ENCODE measurements at places on chromosomes 16 and 17.

GRCh38 chr17:11282586-11282985 is 41.6 kb downstream of the SHISA6 start:
- no peak for DNase-seq

- DNase-seq, result no peak
Measured at GRCh38 chr16:66616592-66616991, 12.1 kb downstream of the CMTM3 start.

DNA sequence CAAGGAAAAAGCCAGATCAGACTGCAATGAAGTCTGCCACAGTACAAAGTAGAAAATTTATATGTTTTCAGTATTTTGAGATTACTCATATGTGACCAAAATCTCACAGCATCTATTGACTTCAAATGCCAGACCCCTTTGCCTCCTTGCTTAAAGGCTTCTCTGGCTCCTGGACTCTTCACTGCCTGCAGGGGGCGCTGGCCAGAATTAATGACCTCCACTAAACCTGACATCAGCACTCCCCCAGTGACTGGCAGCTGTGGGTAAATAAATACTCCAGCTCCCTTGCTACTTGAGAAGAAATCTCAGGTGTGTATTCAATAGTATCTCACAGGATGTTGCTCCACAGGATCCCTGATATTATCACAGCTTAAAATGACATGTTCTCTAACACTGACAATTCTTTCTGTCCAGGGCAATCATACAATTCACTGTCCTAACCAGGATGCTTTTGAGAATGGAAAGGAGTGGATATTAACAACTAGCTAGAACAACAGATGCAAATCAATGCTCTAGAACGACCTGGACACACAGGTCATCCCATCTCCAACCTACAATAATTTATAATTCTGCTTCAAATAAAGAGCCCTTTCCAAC is 4.0 kb downstream of the BECN1 start:
- DNase-seq, result peak; percentile 49

GRCh38 chr16:56985962-56986360 is 3.4 kb upstream of the NLRC5 start:
- DNase-seq, result no peak

GRCh38 chr16:79685871-79686270 is 85.3 kb upstream of the MAF start:
- no peak for DNase-seq

GRCh38 chr16:57575468-57576277 is 33.2 kb downstream of the ADGRG5 start:
- no peak for DNase-seq

DNA sequence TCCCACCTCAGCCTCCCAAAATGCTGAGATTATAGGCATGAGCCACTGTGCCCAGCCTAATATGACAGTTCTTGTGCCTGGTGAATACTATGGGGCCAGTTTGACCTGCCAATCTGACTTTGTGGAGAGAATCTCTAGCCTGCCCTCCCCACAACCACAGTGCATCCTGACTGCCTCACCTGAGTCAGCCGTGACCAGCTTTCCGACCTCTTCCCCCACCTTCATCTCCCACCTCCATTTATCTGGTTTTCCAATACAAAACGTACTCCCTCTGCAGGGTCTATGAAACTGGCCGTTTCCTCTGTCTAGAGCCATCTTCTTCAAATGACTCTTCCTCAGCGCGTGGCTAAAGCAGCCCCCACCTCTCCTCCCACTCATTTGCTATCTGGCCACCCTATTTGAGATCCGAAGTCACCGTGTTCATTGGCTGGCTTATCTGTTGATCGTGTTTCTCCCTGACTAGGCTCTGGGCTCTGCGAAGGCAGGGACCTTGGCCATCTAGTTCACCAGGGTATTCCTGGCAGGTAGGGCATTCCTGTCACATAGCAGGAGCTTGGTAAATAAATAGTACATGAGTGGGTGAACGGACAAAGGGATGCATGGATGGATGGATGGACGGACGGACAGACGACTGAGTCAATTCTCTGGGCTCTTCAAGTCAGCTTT is 22.3 kb upstream of the PLLP start:
- DNase-seq, result no peak

GRCh38 chr17:17500999-17501605 is 4.9 kb upstream of the RASD1 start:
- no peak for DNase-seq

GRCh38 chr16:75506574-75506973 is 11.3 kb upstream of the CHST6 start:
- no peak for DNase-seq

DNA sequence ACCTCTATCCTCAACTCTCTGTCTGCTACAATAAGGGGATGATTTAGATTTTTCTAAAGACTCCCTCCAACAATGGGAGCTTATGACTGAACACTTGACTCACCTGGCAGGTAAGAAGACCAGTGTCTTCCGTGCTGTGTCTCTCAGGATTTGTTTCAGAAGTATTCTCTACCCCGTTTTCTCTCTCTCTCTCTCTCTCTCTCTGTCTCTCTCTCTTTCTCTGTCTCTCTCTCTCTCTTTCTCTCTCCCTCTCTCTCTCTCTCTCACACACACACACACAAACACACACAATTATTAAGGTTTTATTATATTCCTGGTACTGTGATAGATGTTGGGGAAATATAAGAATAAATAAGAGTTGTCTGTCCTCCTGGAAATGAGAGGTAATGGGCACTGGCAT is 263.9 kb downstream of the TOX3 start:
- DNase-seq, result no peak

- no peak for DNase-seq
Measured at GRCh38 chr17:16106161-16106891, 106.7 kb downstream of the TTC19 start.

- no peak for DNase-seq
Measured at GRCh38 chr16:30874244-30874820, 19.5 kb downstream of the BCL7C start.

DNA sequence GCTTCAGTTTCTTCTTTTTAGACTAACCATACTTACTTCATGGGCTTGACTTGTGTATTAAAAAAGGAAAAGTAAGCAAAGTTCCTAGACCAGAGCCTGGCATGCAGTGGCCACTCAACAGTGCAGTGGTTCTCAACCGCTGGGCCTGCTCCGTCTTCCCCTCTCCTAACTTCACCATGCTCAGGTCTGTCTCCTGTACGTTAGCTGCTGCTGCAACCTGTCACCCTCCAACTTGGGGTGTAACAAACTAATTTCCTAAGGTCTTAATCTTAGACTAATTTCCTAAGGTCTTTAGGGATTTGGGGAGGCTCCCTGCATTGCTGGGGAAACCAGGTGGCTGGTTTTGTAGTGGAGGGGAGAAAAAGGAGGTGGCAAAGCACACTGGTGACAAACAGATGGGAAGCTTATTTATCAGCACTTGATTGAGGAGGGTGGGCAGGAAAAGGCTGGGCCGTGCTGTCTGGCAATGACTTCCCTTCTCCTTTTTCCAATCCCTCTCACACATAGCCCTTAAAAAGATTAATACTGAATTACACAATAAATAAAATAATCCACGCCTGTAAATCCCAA is 2.2 kb upstream of the ARL4D start:
- no peak for DNase-seq

DNA sequence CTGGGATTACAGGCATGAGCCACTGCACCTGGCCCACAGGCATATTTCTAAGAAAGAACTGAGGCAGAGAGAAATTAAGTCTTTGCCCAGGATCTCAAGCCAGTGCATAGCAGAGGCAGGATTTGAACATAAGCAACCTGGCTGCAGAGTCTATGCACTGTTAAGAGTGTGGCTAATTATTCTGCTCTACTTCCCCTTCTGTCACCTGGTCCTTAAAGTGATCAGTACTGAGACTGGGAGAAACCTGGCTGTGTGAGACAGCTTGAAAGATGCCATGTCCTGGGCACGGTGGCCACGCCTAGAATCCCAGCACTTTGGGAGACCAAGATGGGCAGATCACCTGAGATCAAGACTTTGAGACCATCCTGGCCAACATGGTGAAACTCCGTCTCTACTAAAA is 58.1 kb downstream of the IQCK start:
- DNase-seq, result no peak

DNA sequence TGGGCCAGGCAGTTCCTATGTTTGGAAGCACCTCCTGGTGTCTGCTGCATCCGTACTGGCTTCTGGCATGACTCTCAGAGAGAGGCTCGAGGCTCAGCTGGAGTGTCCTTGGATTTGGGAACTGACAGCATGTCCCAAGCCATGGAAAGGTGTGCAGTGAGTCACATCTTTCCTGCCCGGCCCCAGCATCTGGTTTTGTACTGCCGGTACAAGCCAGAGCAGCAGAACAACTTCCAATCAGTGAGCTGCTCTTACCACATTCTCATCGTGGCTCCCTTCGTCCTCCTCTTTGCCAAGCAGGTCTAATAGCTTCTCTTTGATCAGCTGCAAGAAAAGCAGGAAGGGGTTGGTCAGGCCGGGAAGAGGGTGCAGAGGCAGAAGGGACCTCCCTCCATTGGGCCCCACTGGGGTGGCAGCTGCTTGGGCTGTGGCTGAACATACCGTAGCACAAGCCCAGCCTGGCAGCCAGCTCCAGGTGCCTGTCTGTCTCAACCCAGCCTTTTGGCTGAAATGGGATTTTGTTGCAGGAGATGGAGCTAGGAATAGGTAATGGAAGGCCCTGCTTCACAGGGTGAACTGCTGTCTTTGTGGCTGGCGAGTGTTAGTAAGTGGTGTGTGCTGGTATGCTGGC is 24.2 kb downstream of the SPACA3 start:
- no peak for DNase-seq

- DNase-seq, result no peak
Measured at GRCh38 chr17:58384897-58385296, 32.4 kb downstream of the RNF43 start.

- no peak for DNase-seq
Measured at GRCh38 chr17:60545465-60546191, 19.6 kb upstream of the APPBP2 start.

GRCh38 chr17:75922173-75922961 is 17.7 kb upstream of the MRPL38 start:
- DNase-seq, result no peak

DNA sequence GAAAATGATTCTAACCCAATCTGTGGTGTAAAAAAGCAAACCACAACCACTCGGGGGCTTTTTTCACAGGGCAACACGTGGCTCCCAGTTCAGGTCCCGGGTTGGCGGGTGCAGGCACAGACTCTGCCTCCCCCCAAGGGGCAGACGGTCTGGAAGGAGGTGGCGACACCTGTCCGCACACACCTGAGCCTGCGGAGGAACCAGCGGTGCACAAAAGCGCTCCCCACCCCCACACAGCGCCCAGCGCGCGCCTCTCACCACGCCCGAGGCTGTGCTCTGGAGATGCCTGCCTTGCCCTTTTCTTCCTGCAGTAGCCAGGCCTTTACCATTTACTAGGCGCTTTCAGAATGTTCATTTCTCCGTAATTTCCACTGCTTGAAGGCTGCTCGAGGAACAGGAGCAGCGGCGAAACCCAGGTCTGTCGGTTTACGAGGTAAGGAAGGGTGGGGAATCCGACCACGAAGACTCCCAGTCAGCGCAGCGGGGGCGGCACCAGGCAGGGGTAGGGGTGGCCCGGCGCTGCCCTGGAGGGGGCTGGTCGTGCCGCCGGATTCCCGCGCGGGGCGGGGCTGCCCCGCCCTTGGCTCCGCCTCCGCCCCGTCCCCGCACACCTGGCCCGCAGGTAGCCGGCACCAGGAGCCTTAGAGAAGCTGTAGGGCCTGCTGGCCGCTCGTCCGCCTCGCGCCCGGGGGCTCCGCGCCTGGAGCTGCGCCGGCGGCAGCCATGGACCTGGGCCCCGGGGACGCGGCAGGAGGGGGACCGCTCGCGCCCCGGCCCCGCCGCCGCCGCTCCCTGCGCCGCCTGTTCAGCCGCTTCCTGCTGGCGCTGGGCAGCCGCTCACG is at the start of gene USP43:
Gene USP43 (plus strand): TSS at position 608 of the 842 bp plus-strand sequence. CDS start 116 bp downstream, at position 724.
- DNase-seq, result no peak

DNA sequence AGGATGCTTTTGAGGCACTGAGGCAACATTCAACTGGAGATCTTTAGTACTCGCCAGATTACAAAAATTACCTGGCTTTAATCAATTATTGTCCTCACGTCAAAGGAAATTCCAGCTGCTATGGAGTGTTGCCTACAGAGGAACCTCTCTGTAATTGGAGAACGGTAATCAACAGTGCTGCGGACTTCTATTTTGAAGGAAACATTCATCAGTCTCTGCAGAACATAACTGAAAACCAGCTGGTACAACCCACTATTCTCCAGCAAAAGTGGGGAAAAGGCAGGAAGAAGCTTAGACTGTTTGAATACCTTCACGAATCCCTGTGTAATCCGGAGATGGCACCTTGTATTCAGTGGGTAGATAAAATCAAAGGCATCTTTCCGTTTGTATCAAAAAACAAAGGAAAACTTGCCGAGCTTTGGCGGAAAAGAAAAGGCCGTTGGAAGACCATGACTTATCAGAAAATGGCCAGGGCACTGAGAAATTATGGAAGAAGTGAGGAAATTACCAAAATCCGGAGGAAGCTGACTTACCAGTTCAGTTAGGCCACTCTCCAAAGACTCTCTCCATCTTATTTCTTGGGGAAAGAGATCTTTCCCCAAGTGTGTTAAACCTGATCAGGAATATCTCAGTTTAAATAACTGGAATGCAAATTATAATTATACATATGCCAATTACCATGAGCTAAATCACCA is 3.0 kb downstream of the SLC35G3 start:
- no peak for DNase-seq

DNA sequence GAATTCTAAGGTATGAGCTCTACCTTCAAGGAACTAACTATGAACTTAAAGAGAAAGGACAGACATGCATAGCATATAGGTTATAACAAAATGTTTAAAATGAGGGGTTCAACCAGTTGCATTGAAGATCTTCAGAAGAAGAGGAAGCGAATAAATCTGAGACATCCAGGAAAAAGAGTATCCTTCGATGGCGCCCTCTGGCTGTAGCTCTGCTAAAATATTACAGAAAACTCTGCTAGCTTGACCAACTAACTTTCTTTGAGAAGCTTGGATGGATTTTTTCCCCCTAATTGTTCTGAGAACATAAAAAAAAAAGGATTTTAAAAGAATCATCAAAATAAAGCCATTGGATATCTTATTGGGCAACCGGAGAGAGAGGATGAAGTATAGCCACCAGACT is 659.9 kb upstream of the SOX9 start:
- DNase-seq, result no peak

GRCh38 chr16:12936391-12936790 is 35.0 kb downstream of the SHISA9 start:
- no peak for DNase-seq

- no peak for DNase-seq
Measured at GRCh38 chr17:4641297-4642195, at the start of gene ALOX15. ALOX15 (minus strand) TSS chr17:4641678; CDS start chr17:4641651, 27 bp downstream.

- no peak for DNase-seq
Measured at GRCh38 chr17:8025176-8025911, 13.5 kb upstream of the ALOX15B start.

DNA sequence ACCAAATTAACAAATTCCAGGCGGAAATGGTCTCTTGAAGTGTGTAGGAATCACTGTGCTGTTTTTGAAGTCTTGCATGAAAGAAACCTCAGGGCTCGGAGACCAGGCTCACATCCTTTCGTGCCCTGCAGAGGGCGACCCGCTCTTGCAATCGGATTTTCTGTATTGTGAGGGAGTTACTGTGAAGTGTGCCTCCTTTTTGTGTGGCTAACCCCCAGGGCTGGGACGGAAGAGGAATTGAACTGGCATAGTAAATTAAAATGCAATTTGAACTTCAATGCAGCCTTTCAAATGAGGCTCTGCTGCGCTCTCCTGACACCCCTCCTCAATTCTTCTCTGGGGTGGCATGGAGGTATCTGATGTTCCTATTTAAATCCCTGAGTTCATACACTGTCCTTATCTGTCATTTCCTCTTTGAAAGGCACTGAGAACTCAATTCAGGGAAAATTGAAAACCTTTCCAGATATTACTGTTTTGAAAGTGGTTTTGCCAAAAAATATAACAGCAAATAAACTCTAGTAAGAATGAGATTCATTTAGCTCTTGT is 51.5 kb upstream of the MGAT5B start:
- DNase-seq, result peak; percentile 35

Measured in stimulated activated CD8-positive, alpha-beta memory T cell treated with anti-CD3 and anti-CD28 coated beads, Interleukin-12 subunit alpha, Interleukin-12 subunit beta, amount 100 ng/mL, for 1 hour (primary cell).